Activated CD4-positive, alpha-beta memory T cell treated with anti-CD3 and anti-CD28 coated beads for 36 hours (primary cell): ENCODE measurements at places on chromosomes 12 and 14. TPM values are rescaled to one million over a fixed set of nuclear protein-coding genes. Genes with fewer than 3 reads are reported as not detected.
A peak's percentile ranks its signal among the peaks of the same experiment; 100 is the strongest.

Gene NANOG
- not detected for total RNA-seq

Gene JDP2
- 1.7 TPM for total RNA-seq

DNA sequence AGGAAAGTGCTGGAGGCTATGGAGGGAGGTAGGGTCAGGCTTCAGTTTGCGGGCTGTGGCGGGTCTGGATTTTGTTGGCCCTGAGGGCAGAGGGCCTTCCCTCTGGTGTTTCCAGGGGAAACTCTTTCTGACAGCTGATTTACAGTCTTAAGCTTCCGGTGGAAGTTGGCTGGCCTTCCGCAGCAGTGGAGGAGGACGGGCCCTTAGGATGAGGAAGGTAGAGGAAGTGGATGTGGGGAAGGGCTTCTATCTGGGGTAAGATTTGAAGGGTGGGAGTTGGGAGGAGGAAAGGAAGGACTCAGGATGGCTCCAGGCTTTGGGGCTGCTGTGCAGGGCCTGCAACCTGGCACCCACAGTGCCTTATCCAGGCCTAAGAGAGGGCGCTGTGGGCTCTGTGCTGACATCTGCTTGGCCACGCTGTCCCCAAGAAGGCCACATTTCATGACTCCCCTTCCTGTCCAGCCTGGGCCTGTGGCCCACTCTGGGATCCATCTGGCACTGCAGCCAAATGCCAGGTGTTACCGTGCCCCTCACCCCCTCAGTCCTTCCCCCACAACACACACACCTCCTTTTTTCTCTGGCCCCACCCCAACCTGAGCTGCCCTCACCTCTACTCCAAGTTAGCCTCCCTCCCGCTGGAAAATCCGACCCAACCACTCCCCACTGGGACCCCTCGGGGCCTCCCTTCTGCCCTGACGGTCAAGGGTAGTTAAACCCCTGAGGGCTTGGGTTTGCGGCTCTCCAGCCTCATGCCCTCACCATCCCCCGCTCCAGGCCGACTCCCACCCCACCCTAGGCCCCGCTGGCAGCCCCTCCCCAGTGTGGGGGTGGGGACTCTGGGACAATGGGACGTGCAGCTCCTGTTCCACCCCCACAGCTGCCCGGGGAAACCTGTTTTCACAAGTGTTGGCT lies 7.7 kb upstream of the PPP1R13B start:
- no peak overlapping the region for H3K4me3 ChIP-seq
- H3K36me3 ChIP-seq = no peaks in the 10 kb centered on the region
- no peak overlapping the region for H3K27ac ChIP-seq
- H3K4me1 ChIP-seq = peaks cover 4% of the 10 kb centered on the region
- DNase-seq = no peak
- H3K27me3 ChIP-seq = no peaks in the 10 kb centered on the region

DNA sequence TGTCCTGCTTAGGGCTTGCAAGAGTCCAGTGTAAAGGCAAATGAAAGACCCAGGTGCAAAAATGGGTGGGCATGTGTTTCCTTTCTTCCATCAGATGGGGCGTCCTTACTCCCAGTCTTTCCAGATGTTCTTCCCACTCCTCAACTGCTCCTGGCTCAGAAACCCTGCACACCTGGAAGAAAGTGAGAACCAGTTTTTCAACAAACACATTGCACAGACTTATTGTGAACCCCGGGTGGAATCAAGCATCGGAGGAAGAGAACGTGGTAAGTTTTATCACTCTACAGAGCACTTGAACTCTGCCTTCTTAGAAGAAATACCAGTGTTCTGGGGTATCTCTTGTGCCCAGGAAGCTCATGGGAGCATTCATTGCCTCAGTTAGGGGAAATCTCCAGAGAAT lies 93.3 kb downstream of the TMX1 start:
- H3K27me3 ChIP-seq = peaks cover 21% of the 10 kb centered on the region
- H3K4me1 ChIP-seq = peaks cover 3% of the 10 kb centered on the region
- H3K36me3 ChIP-seq = no peaks in the 10 kb centered on the region
- H3K4me3 ChIP-seq = no peak overlapping the region
- no peak overlapping the region for H3K27ac ChIP-seq
- DNase-seq = no peak

DNA sequence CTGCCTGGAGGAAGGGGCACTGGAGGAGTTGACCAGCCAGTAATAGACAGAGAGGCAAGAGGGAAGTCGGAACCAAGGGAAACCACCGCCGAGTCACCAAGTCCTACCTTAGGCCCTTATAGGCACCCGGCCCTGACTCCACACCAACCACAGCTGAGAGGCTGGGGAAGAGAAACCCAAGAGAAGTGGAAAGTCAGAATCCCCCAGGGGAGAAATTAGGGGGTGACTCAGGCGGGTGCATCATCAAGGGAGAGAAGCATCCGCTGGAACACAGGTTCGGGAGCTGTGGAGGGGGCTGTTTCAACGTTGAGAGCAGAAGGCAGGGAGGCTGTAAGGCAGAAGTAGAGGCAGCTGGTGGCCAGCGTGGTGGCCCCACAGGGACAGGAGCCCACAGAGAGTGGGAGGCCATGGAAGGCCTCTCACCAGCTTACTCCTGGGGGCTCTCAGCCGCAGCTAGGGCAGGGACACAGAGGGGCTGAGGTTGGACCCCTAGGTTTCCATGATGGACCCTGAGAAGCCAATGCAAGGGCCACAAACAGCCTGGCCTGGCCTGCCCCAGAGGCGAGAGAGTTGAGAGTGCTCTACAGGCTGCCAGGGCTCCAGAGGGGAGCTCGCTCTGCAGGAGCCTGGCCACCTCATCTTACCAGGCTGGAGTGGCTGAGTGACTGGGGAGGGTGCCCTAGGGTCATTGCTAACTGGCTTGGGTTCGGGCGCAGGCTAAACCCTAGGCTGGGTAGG lies 1.4 kb upstream of the TRMT61A start:
- peak overlapping the region; percentile 30 for H3K27ac ChIP-seq
- DNase-seq = peak; percentile 61
- peak overlapping the region; percentile 53 for H3K4me3 ChIP-seq
- peaks cover 4% of the 10 kb centered on the region for H3K27me3 ChIP-seq
- peaks cover 4% of the 10 kb centered on the region for H3K36me3 ChIP-seq
- H3K4me1 ChIP-seq = peaks cover 40% of the 10 kb centered on the region

- H3K27ac ChIP-seq = no peak overlapping the region
- no peaks in the 10 kb centered on the region for H3K4me1 ChIP-seq
- peaks cover 30% of the 10 kb centered on the region for H3K36me3 ChIP-seq
- H3K4me3 ChIP-seq = no peak overlapping the region
- no peaks in the 10 kb centered on the region for H3K27me3 ChIP-seq
These were observed 17.3 kb downstream of the GALC start for GRCh38 chr14:87975636-87976035.

- H3K27me3 ChIP-seq = no peaks in the 10 kb centered on the region
- peaks cover 32% of the 10 kb centered on the region for H3K36me3 ChIP-seq
- H3K4me1 ChIP-seq = peaks cover 57% of the 10 kb centered on the region
- H3K4me3 ChIP-seq = peak overlapping the region; percentile 90
These were observed 575 bp downstream of the TRAF3 start for GRCh38 chr14:102777711-102778337.

- H3K27ac ChIP-seq = no peak overlapping the region
- H3K36me3 ChIP-seq = peaks cover 71% of the 10 kb centered on the region
- H3K4me1 ChIP-seq = peaks cover 1% of the 10 kb centered on the region
These were observed 58.9 kb upstream of the ANKS1B start for GRCh38 chr12:100043631-100044030.
